ENCODE measurements at places on chromosomes 16 and 17.
A peak's percentile ranks its signal among the peaks of the same experiment; 100 is the strongest.

DNA sequence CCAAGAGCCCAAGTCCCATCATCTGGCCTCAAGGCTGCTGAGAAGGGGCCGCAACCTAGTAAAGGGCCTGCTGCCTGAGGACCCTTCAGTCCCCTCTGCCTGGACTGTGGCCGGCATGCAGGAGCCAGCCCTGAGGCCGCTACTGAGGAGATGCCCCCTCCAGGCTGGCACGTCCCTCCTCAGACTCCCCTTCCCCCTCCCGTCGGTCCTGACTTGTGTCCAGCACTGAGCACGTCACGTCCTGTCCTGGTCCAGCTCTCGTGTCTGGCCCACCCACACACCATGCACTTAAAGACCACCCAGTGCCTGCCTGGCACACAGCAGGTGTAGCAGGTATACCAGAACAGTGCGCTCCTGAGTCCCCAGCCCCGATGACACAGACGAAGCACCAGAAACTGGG is 9.6 kb downstream of the MTHFSD start:
- no peak for DNase-seq

DNA sequence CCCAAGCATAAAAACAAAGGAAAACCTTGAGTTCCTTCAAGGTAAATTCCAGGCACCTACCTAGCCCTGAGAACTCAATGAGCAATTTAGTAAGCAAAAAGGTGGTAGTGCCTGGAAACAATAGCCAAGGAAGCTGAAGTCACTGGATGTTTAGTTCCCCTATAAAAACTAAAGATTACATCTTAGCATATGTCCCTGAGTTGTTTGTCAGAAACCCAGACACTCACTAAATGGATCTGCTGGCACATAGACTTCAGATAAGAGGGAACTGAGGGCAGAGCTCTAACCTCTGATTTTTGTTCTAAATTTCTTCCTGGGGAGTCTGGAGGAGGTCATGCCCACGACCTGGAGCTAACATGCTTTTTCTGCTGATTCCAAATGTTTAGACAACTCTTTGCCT is 532.8 kb upstream of the SALL1 start:
- DNase-seq = no peak

- no peak for DNase-seq
These were observed 266.0 kb downstream of the ENGASE start for GRCh38 chr17:79340333-79341221.

- no peak for DNase-seq
These were observed 28.5 kb downstream of the CUEDC1 start for GRCh38 chr17:57926723-57927047.

GRCh38 chr17:60142872-60143499 is 6.8 kb upstream of the CA4 start:
- peak; percentile 93 for DNase-seq

DNA sequence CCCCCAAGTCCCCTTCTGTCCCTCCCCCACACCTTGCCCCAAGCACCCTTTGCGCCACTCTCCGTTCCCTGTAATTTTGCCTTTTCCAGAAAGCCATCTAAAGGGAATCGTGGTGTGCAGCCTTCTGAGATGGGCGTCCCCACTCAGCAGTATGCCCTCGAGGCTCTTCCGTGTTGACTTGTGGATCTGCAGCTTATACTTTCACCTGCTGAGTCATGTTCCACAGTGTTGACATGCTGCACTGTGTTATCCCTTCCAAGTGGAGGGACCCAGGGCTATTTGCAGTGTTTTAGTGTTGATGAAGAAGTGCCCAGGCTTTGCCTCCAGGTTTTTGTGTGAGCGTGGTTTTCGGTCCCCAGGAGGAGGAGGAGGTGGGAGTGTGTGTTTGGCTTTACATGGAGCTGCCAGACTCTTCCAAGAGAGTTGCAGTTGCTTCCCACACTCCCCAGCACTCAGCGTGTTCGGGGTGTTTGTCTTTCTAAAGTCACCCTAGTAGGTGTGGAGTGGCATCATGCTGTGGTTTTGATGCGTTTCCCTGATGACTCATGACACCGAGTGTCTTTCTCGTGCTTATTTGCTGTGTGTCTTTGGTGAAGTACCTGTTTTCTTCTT is 32.1 kb upstream of the JPT2 start:
- peak; percentile 96 for DNase-seq

GRCh38 chr17:67137860-67138259 is 93.5 kb downstream of the CACNG1 start:
- DNase-seq = no peak
